Hepatic stellate cell (primary cell): ENCODE measurements at places on chromosomes 1 and 21.

DNA sequence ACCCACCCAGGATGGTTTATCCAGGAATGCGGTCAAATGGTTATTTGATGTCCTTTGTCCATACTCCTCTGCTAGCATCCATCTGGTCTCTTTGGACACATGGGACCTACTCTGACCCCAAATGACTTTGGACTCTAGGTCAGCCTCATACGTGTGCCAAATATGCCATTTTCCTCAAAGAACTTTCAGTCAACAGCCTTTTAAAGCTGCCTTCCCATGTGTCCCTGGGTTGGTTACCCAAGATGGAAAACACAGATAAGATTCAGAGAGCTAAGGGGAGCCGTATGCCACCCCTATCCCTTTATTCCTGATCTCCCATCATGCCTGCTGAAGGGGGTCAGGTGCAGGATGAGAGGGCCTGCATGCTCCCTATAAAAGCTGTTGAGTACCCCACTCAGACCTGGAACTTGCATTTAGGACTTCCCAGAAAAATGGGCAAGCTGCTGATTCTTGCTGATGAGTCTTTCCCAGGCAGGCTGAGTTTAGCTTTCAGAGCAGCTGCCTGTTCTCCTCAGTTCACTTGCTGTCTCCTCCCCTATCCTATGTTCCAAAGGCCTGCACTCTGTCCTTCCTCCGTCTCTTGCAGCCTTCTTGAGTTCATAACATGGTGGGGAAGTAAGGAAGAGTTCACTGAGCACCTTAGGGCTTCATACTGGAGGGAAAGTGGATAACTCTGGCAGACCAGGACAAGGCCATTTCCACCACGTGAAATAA lies 19.8 kb downstream of the CHI3L2 start:
- no peak for DNase-seq

- DNase-seq: no peak
Observed at GRCh38 chr1:27915082-27915575, 19.7 kb upstream of the SMPDL3B start.

- no peak for DNase-seq
Observed at GRCh38 chr1:245036102-245036501, 118.7 kb upstream of the KIF26B start.

DNA sequence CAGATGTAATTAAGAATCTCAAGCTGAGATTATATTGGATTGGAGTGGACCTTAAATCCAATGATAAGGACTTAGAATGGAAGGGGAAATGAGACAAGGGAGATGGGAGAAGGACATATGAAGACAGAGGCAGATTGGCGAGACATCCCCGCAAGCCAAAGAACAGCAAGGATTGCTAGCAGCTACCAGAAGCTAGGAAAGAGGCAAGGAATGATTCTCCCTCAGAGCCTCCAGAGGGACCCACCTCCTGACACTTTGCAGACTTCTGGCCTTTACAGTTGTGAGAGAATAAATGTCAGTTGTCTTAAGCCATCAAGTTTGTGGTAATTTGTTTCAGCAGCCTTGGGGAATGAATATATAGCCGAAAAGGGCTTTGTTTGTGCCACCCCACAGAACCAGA lies 20.7 kb downstream of the METTL13 start:
- DNase-seq: no peak

GRCh38 chr1:168692472-168692871 lies 36.5 kb downstream of the DPT start:
- no peak for DNase-seq

DNA sequence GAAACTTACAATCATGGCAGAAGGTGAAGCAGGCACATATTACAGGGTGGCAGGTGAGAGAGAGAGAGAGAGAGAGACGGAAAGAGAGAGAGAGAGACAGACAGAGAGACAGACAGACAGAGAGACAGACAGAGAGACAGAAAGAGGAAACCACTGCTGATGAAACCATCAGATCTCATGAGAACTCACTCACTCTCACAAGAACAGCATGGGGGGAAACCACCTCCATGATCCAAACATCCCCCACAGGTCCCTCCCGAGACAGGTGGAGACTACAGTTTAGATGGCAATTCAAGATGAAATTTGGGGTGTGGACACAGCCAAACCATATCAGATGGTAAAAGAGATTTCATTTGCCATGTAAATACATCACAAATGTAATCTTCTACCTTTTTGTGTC lies 708.1 kb downstream of the MRPL39 start:
- no peak for DNase-seq

GRCh38 chr21:24290151-24290833 lies 1317.0 kb downstream of the MRPL39 start:
- no peak for DNase-seq

GRCh38 chr1:233440951-233441401 lies 113.5 kb downstream of the MAP3K21 start:
- peak; percentile 5 for DNase-seq

DNA sequence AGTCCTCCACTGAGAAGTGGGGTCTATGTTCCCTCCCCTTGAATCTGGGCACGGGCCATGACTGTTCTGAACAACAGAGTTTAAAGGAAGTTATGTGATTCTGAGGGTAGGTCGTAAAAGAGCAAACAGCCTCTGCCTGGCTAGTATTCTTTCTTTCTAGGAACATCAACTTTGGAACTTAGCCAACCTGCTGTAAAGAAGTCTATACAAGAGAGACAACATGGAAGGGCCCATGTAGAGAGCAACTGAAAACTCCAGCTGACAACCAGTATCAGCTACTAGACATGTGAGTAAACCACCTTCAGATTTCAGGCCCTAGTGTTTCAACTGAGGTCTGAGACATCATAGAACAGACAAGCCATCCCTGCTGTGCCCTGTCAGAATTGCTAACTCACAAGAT lies 7.5 kb downstream of the SELENOF start:
- no peak for DNase-seq

- DNase-seq: peak; percentile 17
Observed at GRCh38 chr1:174692313-174692712, 244.5 kb downstream of the GPR52 start.

DNA sequence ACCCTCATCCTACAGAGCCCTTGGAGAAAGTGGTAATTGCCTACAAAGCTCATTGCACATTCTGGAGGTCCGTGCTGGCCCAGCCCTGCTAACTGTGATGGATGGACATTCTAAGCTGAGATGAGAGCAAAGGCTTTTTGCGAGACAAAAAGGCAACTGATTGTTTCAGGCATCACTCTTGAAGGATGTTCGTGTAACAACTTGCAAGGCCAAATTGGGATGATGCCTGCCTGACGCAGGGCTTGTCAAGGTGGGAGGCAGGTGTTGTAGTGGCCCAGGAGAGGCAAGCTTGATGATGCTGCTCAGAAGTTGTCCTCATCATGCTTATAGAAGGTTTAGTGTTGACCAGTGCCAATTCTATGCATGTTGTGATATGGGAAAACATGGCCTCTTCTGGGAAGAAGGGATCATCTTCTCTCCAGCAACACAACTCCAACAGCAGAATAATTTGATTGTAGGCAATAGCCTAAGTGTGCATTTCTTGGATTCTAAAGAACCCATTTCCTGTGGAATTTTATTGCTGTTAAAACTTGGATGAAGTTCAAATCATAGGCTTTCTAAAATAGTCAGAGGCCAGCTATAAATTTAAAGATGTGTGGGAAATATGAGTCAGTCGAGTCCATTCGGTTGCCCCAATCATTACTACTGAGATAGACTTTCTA lies 102.5 kb upstream of the COA6 start:
- DNase-seq: no peak

DNA sequence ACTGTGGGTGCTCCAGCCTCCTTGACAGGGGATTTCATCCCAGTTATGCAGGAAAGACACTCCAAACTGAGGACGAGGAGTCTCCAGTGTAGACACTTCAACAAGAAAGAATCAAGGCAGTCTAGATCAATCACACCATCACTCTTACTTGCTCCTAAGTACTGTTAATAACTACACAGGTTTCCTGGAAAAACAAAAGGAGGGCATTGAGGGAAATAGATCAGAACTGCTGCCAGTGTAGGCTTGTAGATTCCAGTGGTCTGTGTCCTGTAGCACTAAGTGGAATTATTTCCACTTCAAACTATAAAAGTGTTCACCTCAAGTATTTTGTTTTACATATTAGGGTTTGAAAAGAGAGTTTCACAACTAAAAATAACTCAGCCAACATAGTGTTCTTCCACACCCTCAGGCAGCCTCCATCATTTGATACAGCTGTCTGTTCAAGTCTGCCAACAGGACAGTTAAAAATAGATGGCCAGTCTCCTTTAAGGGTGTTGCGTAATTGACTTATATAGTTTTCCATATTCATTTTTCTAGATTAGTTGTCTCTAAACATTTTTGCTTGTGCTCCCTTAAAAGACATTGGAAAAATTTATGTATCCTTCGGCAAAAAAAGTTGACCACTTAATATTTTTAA lies 32.0 kb upstream of the AGL start:
- no peak for DNase-seq

- no peak for DNase-seq
Observed at GRCh38 chr1:14780271-14780670, 181.8 kb downstream of the KAZN start.

DNA sequence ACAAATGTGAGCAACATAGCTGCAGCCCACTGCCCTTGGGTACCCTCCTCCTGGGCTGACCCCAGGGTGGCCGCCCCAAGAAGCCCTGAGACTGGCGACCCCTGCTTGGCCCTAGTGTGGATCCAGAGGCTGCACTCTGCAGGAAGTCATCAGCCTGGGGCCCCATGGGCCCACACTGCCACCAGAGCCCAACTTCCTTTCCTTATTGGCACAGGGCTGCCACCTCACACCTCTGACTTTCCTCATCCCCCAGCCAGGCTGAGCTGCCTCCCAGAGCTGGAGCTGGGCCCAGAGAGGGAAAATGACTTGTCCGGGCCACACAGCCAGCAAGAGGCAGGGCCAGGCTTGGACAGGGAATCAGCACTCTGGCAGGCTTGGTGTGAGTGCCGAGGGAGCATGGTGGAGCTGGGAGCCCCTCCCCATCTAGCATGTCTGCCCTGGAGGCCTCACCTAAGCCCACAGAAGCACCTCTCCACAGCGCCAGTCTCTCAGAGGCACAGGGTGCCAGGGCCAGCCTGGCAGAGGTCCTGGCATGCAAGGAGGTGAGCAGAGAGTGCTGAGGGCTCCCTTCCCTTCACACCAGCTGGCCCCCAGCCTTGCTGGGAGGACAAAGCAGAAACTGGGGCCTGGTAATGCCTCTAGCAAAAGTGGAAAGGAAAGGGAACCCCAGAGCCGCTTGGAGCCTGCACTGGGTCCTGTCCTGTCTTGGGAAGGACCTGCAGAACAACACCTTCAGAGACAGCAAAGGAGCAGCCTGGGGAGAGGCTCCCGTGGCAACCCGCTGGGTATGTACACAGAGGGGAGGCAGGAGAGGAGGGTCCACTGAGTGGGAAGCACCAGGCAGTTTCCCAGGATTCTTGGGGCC lies 3.2 kb downstream of the RAP1GAP start:
- DNase-seq: no peak

GRCh38 chr21:40766381-40766780 lies 80.6 kb downstream of the DSCAM start:
- DNase-seq: no peak

- no peak for DNase-seq
Observed at GRCh38 chr1:217542136-217542777, 88.6 kb downstream of the GPATCH2 start.

- DNase-seq: no peak
Observed at GRCh38 chr1:165635329-165635728, 4.3 kb downstream of the MGST3 start.

DNA sequence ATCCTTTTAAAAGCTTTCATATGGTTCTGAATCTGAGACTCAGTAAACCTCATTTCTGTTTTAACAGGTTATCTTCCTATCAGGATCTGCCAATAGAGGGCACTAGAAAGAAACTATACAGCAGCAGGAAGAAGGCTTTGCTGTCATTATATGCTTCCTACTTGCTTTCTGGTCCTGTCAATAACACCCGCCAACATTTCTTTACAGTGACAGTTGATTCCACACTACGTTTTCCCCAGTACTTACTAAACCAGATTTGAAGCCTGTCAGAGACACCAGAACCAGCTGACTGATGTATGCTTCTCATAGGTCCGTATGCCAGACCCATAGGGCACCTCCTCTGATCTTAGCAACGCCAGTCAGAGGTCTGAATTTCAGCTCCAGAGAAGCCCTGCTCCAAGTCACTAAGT lies 341.0 kb upstream of the NEGR1 start:
- peak; percentile 5 for DNase-seq

GRCh38 chr1:107687849-107688753 lies 276.9 kb downstream of the VAV3 start:
- no peak for DNase-seq

DNA sequence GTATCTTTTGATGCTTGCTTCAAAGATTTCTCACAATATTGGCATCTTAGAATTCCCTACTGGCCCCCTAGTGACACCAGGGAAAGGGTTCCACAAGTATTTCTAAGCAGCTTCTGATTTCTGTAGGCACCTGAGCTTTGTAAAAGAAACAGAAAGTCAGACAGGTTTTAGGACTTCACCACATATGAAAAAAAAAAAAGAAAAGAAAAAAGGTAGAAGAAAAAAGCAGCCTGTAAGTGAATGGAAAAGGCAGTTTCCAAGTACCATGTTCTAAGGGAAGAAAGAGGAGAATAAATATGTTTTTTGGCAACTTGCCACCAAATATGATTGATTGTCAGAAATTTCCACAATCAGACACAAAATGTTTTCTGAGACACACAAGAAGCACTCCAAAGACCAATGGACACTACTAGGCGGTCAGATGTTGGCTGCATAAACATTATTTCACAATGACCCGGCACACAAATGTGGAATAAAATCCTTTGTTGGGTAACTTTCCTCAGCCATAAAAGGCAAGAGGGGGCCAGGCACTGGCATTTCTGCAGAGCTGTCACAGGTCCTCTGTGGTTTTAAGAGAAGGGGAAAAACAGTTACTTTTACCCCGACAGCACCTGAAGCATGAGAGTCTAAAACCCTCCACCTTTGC lies 12.7 kb upstream of the CPLANE2 start:
- no peak for DNase-seq

GRCh38 chr1:180237869-180238476 lies 7.9 kb downstream of the LHX4 start:
- no peak for DNase-seq

- no peak for DNase-seq
Observed at GRCh38 chr1:223704921-223705878, 7.1 kb upstream of the CAPN2 start.

DNA sequence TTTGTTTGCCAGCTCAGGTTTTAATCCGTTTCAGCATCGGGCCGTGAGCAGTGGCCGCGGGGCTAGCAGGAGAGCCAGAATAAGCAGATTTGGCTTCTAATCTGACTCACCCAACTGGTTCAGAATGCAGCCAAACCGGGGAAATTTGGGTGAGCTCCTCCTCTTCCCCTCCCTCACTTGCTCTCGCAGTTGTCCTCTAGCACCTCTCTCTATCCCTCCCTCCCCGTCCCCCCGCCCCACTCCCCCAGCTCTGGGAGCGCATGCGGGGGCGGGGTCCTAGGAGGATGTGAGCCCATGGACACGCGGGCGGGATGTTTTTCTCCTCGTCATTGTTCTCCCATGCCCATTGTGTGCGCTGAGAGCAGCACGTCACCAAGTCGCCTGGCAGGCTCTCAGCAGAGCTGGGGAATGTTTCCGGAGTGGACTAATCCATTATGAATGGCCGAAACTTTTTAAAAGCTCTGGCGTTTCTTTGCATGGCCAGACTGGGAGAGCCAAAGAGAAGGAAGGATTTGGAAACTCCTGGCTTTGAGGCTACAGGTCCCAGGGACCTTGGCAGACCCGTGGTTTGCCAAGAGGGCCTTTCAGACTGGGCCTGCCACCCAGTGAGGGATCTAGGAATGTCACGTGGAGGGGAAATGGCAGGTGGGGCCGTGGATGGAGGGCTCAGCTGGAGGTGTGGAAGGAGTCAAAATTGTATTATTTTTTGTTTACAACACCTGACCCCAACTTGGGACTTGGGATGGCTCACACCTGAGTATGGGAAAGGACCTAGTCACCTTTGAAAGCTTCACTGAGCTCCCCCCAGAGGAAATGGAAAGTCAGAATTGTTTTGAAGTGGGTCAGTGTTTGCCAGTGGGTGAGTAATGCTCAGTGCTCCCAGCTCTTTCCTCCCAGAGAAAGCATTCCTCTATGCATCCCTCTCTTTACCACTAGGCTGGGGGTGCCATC lies 39.2 kb downstream of the CDK18 start:
- peak; percentile 60 for DNase-seq
